ENCODE measurements at places on chromosomes 7 and 10.

DNA sequence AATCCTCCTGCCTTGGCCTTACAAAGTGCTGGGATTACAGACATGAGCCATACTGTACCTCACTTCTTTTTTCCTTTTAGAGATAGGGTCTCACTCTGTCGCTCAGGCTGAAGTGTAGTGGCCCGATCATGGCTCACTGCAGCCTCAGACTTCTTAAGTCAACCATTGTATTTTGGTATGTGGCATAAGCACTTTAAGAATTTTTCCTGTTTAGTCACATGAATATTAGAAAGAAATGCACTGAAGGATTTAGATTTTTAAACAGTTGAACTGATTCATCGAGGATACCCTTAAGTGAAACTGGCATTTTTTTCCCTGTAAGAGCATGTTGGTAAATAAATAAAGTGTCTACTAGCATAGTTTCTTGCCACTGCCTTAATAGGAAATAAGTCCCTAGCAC is 319.3 kb upstream of the CACNA2D1 start:
- no peak for DNase-seq

GRCh38 chr10:104322416-104322782 is 15.9 kb downstream of the ITPRIP start:
- DNase-seq, result peak; percentile 40

DNA sequence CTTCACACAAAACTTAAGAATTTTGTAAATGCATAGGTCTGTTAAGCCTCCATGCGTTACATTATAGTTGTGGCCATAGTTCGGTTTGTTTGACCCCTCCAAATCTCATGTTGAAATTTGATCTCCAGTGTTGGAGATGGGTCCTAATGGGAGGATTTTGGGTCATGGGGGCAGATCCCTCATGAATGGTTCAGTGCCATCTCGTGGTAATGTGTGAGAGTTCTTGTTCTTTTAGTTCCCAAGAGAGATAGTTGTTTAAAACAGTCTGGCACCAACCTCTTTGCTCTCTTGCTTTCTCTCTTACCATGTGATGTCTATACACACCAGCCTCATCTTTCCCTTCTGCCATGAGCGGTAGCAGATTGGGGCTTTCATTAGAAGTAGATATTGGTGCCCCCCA is 264.3 kb downstream of the TCF7L2 start:
- no peak for DNase-seq

GRCh38 chr7:141455723-141456122 is 95.5 kb upstream of the AGK start:
- no peak for DNase-seq

GRCh38 chr10:96511044-96511945 is 2.4 kb downstream of the TLL2 start:
- peak; percentile 39 for DNase-seq

DNA sequence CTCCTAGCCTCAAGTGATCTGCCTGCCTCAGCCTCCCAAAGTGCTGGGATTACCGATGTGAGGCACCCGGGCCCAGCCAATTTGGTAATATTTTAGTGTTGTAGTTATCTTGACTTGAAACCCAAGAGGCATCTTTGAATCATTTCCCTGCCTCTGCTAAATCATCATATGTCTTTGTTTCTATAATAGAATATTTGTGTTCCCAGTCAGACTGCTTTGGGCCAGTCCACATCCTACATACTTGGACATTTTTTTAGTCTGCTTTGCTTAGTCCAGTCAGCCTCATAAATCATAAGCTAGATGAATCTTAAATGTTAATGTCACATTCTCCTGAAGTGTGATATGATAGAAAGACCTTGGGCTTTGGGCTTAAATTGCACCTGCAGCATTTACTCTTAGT is 5.9 kb downstream of the STAM start:
- no peak for DNase-seq
